ENCODE measurements at places on chromosomes 11 and 22.

DNA sequence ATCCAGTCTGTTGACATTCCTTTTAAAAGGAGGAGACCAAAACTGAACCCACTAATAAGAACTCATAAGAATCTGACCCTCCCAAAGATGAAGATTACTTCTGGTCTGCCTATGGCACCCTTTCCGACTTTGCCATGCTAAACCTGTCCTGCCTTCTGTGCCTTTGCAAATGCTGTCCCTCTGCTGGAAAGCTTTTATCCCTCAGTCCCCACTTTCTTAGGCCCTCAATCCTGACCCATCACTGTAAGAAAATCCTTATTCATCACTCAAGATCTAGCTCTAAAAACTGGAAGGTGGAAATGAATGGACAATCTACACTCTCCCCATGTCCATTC, 10.4 kb downstream of the MPZL3 start:
- no peak for DNase-seq

DNA sequence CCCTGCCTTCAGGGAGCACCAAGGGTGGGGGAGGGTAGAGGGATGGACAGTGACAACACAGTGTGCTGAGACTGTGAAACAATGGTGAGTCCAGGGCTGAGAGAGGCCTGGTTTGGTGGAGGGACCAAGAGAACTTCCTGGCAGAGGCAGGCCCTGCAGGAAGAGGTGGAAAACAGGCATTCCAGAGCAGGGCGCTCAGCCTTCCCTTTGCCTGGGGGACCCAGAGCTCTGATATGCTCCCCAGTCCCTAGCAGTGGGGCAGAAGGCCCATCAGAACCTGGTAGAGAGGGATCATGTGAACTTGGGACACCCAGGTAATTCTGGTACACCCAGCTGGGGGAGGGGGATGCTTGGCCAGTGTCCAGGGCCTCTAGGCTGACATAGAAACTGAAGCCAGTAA, 17.2 kb upstream of the UVRAG start:
- DNase-seq: no peak

DNA sequence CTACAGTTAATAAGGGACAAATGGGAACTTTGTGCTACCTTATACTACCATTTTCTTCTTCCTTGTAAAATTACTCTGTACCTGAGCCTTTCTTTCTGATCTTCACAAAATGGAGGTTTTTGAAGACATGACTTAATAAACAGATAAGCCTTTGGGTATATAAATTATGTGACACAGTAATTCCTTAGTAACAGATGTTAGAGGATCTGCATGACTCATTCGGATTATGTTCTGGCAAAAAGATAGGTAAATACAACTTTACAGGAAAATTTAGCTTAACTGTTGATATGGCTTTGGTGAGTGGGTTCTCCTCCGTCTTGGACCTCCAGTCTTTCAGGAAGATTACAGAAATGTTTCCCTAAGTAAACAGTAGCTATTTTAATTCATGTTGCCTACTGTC, 61.8 kb downstream of the BID start:
- no peak for DNase-seq

GRCh38 chr11:16613512-16614381, 124.7 kb upstream of the C11orf58 start:
- no peak for DNase-seq

- no peak for DNase-seq
These were observed 1.8 kb downstream of the CDC42EP2 start for GRCh38 chr11:65316227-65317024.

DNA sequence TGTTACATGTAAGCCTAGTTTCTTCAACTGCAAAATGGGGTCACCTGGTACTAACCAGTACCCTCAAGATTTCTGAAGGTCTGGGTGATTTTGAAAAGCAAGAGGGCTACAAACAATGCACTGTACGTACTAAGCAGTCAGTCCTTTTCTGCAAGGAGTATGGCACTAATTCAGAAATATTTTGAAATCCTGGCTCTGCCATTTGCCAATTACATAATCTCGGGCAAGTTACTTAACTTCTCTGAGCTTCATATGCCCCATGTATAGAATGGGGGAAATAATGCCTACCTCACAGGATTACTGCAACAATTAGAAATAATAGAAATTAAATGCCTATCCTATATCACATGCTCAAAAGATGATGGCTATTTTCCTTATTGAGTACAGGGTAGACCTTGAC, 60.7 kb upstream of the CCDC89 start:
- DNase-seq: no peak

GRCh38 chr11:113507341-113507740, 32.1 kb upstream of the DRD2 start:
- DNase-seq: no peak

DNA sequence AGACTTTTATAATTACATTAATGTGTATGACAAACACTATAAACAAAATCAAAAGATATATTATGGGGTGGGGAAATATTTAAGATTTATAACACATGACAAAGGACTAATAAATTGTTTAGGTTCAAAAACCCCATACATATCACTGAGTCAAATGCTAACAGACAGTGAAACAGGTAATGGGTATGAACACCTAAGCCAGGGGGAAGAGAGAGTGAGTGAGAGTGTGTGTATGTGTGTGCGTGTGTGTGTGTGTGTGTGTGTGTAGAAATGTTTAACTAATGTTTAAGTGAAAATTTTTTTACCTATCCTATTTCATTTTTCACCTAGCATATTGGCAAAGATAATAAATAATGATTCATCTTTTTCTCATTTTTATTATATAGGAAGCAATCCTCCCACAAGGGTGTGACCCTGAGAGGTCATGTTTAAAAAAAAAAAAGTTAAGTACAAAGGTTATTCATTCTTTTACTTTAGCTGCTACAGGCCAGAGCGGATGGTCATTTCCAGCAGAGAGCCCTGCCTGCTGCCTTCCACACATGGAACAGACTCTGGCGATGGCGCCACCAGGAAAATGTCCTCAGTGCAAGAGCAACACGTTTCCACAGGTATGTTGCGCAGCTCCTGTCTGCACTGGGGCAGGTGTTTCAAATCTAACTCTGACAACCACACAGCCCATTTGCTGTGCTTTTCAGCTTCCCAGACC, 72.9 kb downstream of the PISD start:
- no peak for DNase-seq

GRCh38 chr11:71185411-71185810, 67.0 kb downstream of the SHANK2 start:
- no peak for DNase-seq

DNA sequence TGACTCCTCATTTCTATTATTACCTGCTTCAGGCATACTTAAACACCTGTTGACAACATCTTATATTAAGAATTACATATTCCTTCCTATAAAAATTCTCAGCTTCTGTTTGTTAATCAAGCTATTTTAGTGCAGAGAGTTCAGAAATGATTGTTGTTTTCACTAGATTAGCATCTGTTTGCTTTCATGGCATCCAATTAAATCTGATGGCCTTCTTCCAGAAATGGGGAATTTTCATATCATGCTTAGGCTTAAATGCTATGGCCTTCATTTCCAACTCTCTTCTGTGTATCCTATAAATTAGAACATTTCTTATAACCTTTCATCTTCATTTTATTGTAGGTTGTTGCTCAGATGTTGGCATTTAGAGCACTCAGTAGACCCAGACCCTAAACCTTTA, 180.0 kb downstream of the WNT11 start:
- no peak for DNase-seq

GRCh38 chr11:60780065-60780464, 5.1 kb upstream of the MS4A10 start:
- no peak for DNase-seq

DNA sequence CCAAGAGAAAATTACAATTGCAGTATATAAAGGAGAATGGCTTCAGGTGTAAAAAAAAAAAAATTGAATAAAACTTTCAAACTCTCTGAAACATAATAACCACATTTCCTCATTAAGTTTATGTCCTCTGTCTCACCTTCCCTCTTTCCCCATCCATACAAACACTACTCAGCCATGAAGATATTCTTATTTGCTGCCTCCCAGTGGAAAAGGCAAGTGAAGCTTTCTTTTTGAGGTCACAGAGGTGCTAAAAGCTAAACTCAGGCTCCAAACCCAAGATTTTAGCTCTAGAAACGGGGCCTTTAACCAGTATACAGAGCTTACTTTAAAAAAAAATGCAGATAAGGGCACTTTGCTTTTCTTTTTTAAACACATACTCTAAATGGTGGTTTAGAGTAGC, 1568.5 kb downstream of the FAM181B start:
- no peak for DNase-seq

- DNase-seq: no peak
These were observed 130.5 kb downstream of the KIRREL3 start for GRCh38 chr11:126870021-126870420.

Measured in stimulated activated CD8-positive, alpha-beta memory T cell treated with anti-CD3 and anti-CD28 coated beads, Interleukin-7, amount 100 ng/mL, for 1 hour (primary cell).